ENCODE measurements at places on chromosomes 12 and 14.
A peak's percentile ranks its signal among the peaks of the same experiment; 100 is the strongest.

DNA sequence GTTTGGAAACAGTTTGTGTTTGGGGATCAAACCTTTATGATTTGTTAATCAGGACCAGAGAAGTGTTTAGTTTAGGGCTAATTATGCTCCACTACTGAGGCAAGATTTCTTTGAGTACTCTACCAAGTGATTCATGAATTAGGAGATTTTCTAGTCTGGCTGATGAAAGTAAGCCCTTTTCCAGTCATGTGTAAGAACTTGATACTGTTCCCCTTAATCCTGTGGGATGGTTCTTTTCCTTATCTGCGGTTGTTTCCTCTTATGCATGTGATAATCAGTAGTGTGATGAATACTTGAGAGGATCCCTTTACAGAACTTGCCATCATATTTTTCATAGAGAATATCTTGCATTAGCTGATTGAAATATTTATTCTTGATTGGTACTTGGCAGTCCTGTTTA is 42.1 kb downstream of the DYRK2 start:
- no peak for DNase-seq
- H3K27ac ChIP-seq = no peak overlapping the region
- H3K4me1 ChIP-seq = no peaks in the 10 kb centered on the region
- H3K27me3 ChIP-seq = no peaks in the 10 kb centered on the region
- H3K36me3 ChIP-seq = no peaks in the 10 kb centered on the region
- H3K4me3 ChIP-seq = no peak overlapping the region

GRCh38 chr12:6779708-6780432 is 7.5 kb downstream of the LAG3 start:
- no peak overlapping the region for H3K27ac ChIP-seq
- peaks cover 19% of the 10 kb centered on the region for H3K4me1 ChIP-seq
- no peaks in the 10 kb centered on the region for H3K36me3 ChIP-seq
- DNase-seq = no peak
- no peaks in the 10 kb centered on the region for H3K27me3 ChIP-seq
- no peak overlapping the region for H3K4me3 ChIP-seq

GRCh38 chr12:80710727-80711449 is 3.5 kb downstream of the MYF6 start:
- no peak for DNase-seq
- peaks cover 2% of the 10 kb centered on the region for H3K4me1 ChIP-seq
- H3K27me3 ChIP-seq = peaks cover 62% of the 10 kb centered on the region
- H3K4me3 ChIP-seq = no peak overlapping the region
- no peak overlapping the region for H3K27ac ChIP-seq
- H3K36me3 ChIP-seq = no peaks in the 10 kb centered on the region

- H3K27ac ChIP-seq = peak overlapping the region; percentile 65
- no peak for DNase-seq
- no peaks in the 10 kb centered on the region for H3K27me3 ChIP-seq
- H3K4me3 ChIP-seq = no peak overlapping the region
- peaks cover 23% of the 10 kb centered on the region for H3K4me1 ChIP-seq
- no peaks in the 10 kb centered on the region for H3K36me3 ChIP-seq
These were observed 251.1 kb upstream of the BTG1 start for GRCh38 chr12:92396647-92397252.

GRCh38 chr12:31931796-31932715 is 27.2 kb upstream of the RESF1 start:
- no peak overlapping the region for H3K27ac ChIP-seq
- H3K4me1 ChIP-seq = no peaks in the 10 kb centered on the region
- H3K4me3 ChIP-seq = no peak overlapping the region
- no peaks in the 10 kb centered on the region for H3K36me3 ChIP-seq
- no peaks in the 10 kb centered on the region for H3K27me3 ChIP-seq

- no peak overlapping the region for H3K4me3 ChIP-seq
- no peaks in the 10 kb centered on the region for H3K27me3 ChIP-seq
- no peaks in the 10 kb centered on the region for H3K36me3 ChIP-seq
- no peak for DNase-seq
- H3K27ac ChIP-seq = peak overlapping the region; percentile 75
These were observed 147.4 kb upstream of the EGLN3 start for GRCh38 chr14:34098045-34098984.

GRCh38 chr12:76866151-76866567 is 12.7 kb downstream of the CSRP2 start:
- H3K4me1 ChIP-seq = no peaks in the 10 kb centered on the region
- no peaks in the 10 kb centered on the region for H3K27me3 ChIP-seq
- H3K4me3 ChIP-seq = no peak overlapping the region
- H3K27ac ChIP-seq = no peak overlapping the region

- DNase-seq = no peak
- H3K4me3 ChIP-seq = no peak overlapping the region
- no peaks in the 10 kb centered on the region for H3K4me1 ChIP-seq
- no peaks in the 10 kb centered on the region for H3K36me3 ChIP-seq
These were observed 461.0 kb downstream of the FOXG1 start for GRCh38 chr14:29227631-29228030.

- H3K4me3 ChIP-seq = no peak overlapping the region
- H3K36me3 ChIP-seq = no peaks in the 10 kb centered on the region
- H3K4me1 ChIP-seq = peaks cover 8% of the 10 kb centered on the region
- H3K27ac ChIP-seq = no peak overlapping the region
- no peaks in the 10 kb centered on the region for H3K27me3 ChIP-seq
These were observed 21.8 kb upstream of the RTRAF start for GRCh38 chr14:51967521-51967920.

- DNase-seq = no peak
- no peak overlapping the region for H3K4me3 ChIP-seq
- no peaks in the 10 kb centered on the region for H3K27me3 ChIP-seq
- no peak overlapping the region for H3K27ac ChIP-seq
- H3K4me1 ChIP-seq = peaks cover 19% of the 10 kb centered on the region
These were observed 41.2 kb downstream of the SLC38A1 start for GRCh38 chr12:46227616-46228015.

DNA sequence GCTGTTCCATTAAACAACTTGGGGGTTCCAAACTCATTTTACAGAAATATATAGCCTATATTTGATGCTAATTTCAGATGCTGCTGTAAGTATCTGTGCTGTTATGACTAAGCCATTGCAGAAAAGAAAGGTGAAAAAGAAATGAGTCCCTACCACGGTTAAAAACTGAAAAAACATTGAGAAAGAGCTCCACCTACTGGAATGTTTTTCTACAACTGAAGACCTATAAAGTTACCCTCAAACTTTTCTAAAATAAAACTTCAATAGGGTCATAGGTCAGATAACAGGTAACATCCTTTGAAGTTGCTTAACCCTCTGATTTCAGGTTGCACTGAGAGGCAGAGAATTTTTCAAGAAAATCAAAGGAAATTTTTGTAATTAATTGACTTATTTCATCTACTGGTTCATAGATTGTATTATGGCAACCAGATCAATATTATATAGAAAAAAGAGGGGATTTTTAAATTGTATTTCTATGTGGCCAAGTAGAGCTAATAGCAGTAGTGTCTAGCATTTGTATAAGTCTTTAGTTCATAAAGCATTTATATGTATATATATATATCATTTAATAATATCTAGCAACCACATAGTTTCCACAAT is 279.9 kb downstream of the RPS29 start:
- H3K27ac ChIP-seq = no peak overlapping the region
- no peak overlapping the region for H3K4me3 ChIP-seq
- H3K27me3 ChIP-seq = no peaks in the 10 kb centered on the region
- no peaks in the 10 kb centered on the region for H3K4me1 ChIP-seq
- H3K36me3 ChIP-seq = no peaks in the 10 kb centered on the region

GRCh38 chr14:89794096-89794495 is 160.4 kb downstream of the EFCAB11 start:
- no peaks in the 10 kb centered on the region for H3K36me3 ChIP-seq
- no peaks in the 10 kb centered on the region for H3K27me3 ChIP-seq
- DNase-seq = no peak

- H3K4me3 ChIP-seq = peak overlapping the region; percentile 82
- H3K27ac ChIP-seq = peak overlapping the region; percentile 70
- DNase-seq = peak; percentile 89
- no peaks in the 10 kb centered on the region for H3K27me3 ChIP-seq
- no peaks in the 10 kb centered on the region for H3K36me3 ChIP-seq
These were observed 8.8 kb upstream of the SP7 start for GRCh38 chr12:53344824-53345485.

- H3K36me3 ChIP-seq = no peaks in the 10 kb centered on the region
- H3K27ac ChIP-seq = no peak overlapping the region
- peak; percentile 71 for DNase-seq
- no peak overlapping the region for H3K4me3 ChIP-seq
- peaks cover 5% of the 10 kb centered on the region for H3K4me1 ChIP-seq
- H3K27me3 ChIP-seq = peaks cover 67% of the 10 kb centered on the region
These were observed 187.7 kb downstream of the PHETA1 start for GRCh38 chr12:111181143-111181726.

- H3K27ac ChIP-seq = no peak overlapping the region
- peaks cover 51% of the 10 kb centered on the region for H3K36me3 ChIP-seq
These were observed 21.4 kb upstream of the MLXIP start for GRCh38 chr12:122057007-122057735.

GRCh38 chr12:52585946-52586345 is 12.3 kb upstream of the KRT74 start:
- H3K27ac ChIP-seq = no peak overlapping the region
- DNase-seq = no peak
- no peaks in the 10 kb centered on the region for H3K36me3 ChIP-seq
- no peaks in the 10 kb centered on the region for H3K27me3 ChIP-seq
- no peak overlapping the region for H3K4me3 ChIP-seq
- peaks cover 24% of the 10 kb centered on the region for H3K4me1 ChIP-seq

DNA sequence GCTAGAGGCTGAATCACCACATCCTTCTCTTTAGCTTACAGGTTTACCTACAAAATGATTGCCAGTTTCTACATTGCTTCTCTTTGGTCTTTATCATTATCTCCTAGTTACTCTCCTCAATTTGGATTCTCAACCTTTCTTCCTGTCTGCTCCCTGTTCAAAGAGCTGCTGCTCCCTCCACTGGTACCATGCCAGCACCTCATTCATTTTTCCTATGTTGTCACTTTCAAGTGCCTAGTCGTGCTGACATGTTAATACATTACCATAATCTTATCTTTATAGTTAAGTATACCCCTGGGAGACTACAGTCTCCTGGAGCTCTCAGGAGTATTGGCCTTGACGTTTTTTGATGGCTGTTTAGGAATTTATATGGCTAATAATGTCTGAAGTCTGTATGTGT is 14.2 kb downstream of the FRS2 start:
- H3K36me3 ChIP-seq = no peaks in the 10 kb centered on the region
- no peak overlapping the region for H3K27ac ChIP-seq
- no peaks in the 10 kb centered on the region for H3K27me3 ChIP-seq
- H3K4me3 ChIP-seq = no peak overlapping the region

- H3K36me3 ChIP-seq = peaks cover 40% of the 10 kb centered on the region
- H3K4me3 ChIP-seq = no peak overlapping the region
- no peaks in the 10 kb centered on the region for H3K27me3 ChIP-seq
These were observed 14.9 kb downstream of the C2CD5 start for GRCh38 chr12:22529281-22530060.

DNA sequence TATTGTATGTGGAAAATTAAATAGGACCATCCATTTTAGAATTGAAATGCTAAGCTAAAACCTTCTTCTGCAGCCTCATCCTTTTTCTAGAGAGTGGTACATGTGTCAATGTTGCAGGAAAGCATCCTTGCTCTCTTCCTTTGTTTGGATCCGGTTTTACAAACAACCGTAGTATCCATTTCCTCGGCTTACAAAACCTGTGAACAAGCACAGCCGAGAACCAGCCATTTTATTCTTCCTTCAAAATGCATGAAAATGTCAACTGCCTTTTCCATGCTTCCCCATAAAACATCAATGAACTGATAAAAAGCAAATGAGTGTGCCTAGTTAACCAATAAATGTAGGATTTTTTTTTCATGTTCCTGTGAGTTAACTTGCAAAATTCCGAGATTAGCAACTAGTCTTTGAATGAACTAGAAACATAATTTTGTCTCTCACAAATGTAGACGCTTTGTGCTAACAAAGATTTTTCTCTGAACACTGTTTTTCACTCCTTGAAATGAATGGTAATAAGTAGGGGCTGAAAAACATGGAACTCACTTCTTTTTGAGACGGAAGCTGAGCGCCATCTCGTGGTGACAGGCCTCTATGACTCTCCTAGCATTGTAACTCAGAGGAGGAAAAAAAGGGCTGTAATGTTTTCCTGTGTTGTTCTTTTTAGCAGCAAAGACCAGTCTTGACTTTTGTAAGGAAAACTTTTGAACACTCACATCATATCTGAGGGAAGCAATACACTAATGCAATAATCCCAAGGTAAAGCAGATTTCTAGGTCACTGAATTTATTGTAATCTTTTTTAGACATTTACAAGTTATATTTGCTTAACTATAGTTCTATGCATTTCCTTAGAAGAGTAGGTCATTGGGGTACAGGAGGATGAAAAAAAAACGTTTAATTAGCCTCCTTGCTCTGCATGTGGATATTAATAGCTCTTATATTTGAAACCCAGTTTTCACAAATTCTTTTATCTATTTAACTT is 157.4 kb upstream of the FOXG1 start:
- no peaks in the 10 kb centered on the region for H3K4me1 ChIP-seq
- H3K36me3 ChIP-seq = no peaks in the 10 kb centered on the region
- H3K27me3 ChIP-seq = no peaks in the 10 kb centered on the region
- H3K27ac ChIP-seq = no peak overlapping the region
- no peak for DNase-seq

DNA sequence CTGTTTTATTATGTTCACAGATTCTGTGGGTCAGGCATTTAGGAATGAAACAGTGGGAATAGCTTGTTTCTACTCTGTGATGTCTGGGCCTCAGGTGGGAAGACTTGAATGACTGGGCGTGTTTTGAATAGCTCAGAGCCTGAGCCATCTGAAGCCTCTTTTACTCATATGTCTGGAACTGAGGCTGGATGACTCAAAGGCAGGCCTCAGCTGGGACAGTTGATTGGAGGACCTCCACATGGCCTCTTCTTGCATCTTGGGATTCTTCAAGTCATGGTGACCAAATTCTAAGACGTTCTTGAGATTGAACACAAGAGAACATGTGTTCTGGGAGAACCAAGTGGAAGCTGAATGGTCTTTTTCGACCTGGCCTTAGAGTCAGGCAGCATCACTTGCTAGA is 45.8 kb upstream of the TBX3 start:
- no peaks in the 10 kb centered on the region for H3K4me1 ChIP-seq
- no peak for DNase-seq
- no peak overlapping the region for H3K4me3 ChIP-seq
- peaks cover 8% of the 10 kb centered on the region for H3K27me3 ChIP-seq

GRCh38 chr14:84622357-84622756 is 907.6 kb upstream of the FLRT2 start:
- H3K27ac ChIP-seq = no peak overlapping the region
- H3K4me3 ChIP-seq = no peak overlapping the region
- H3K4me1 ChIP-seq = no peaks in the 10 kb centered on the region
- no peaks in the 10 kb centered on the region for H3K36me3 ChIP-seq
- no peak for DNase-seq

DNA sequence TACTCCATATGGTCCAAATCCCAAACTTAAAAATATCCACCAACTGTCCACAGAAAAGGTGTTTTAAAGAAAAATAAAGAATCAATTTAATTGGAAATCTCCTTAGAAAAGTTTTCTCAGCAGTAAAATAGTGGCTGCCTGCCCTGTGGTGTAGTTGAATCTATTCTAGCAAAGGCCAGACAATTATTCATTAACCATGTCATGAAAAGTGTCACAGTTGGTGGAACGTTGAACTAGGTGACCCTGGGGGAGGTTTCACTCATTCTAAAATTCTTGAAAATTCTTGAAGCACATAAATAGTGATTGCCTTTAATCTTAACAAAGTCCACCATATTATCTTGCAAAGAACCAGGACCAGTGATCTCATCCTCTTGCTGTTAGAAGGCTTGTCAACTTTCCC is 78.4 kb upstream of the GZMB start:
- H3K27me3 ChIP-seq = no peaks in the 10 kb centered on the region
- no peak overlapping the region for H3K4me3 ChIP-seq
- H3K36me3 ChIP-seq = no peaks in the 10 kb centered on the region
- no peak overlapping the region for H3K27ac ChIP-seq
- no peaks in the 10 kb centered on the region for H3K4me1 ChIP-seq
- no peak for DNase-seq

Measured in suprapubic skin (tissue), 4 donors.